Heart left ventricle (tissue), 16 donors: ENCODE measurements at places on chromosomes 7 and 10. TPM values are rescaled to one million over a fixed set of nuclear protein-coding genes. Genes with fewer than 3 reads are reported as not detected.

Gene PNLIP
- 1.6 TPM for total RNA-seq

Gene CHN2
- total RNA-seq = 51.5 TPM

Gene ASB4
- 6.0 TPM for total RNA-seq

Gene OR2A5
- not detected for total RNA-seq

Gene CCL26
- 0.77 TPM for total RNA-seq
